Lung (tissue), 17 donors: ENCODE measurements at places on chromosomes 1 and 21. TPM values are rescaled to one million over a fixed set of nuclear protein-coding genes. Genes with fewer than 3 reads are reported as not detected.

DNA sequence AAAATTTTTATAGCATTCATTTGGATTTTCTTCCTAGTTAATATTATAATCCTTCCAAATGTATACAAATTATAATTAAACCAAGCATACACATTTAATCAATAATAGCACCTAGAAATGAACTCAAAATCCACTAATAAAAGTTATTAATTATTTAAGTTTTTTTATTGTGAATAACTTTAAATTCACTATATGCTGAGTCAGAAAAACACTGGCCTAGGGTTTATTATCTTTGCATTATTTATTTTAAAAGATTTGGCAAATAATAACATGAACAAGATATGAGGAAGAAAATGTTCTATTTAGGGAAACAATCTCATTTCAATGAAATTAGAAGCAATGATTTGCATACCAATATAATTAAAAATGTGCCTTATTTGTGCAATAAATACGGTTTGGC is 951.5 kb downstream of the KCNT2 start:
- H3K27ac ChIP-seq = no peak overlapping the region
- no peaks in the 10 kb centered on the region for H3K36me3 ChIP-seq
- H3K4me1 ChIP-seq = no peaks in the 10 kb centered on the region
- no peak for DNase-seq

DNA sequence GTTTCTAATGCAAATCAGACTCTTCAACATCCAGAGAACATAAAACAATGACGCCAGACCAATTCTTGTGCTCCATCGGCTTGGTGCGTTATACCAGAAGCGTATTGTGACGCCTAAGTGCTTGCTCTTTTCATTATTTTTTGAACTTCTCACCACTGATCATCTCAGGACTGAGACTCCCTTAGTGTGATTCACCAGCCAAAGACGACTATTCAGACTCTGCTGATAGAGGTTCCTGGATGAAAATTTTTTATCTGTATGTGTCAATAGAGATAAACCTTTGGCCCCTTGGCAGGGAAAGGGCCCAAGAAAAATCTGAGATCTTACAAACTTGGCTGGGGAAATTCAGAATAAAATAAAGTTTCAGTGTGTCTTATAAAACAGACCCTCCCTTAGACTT is 856 bp upstream of the GREM2 start:
- H3K4me1 ChIP-seq = no peaks in the 10 kb centered on the region
- no peaks in the 10 kb centered on the region for H3K36me3 ChIP-seq
- no peak overlapping the region for H3K27ac ChIP-seq
- H3K4me3 ChIP-seq = no peak overlapping the region

DNA sequence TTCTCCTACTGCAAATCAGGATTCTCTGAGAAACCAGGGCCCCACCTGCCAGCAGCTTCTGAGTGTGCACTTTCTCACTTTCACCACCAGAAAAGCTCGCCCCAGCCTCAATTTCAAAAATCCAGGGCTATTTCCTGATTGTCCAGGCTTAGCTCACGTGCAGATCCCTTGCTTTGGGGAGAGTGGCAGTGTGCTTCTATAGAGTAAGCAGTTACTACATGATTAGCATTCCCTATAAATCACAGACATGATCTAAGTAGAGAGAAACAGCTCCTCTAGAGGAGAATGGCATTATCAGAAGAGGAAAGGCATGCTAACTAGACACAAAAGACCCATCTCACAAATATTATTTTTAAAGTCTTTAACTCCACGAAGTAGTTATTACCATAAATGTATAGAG is 456.0 kb upstream of the PKN2 start:
- H3K4me3 ChIP-seq = no peak overlapping the region
- H3K27ac ChIP-seq = no peak overlapping the region
- no peaks in the 10 kb centered on the region for H3K4me1 ChIP-seq
- H3K36me3 ChIP-seq = no peaks in the 10 kb centered on the region

- peaks cover 3% of the 10 kb centered on the region for H3K4me1 ChIP-seq
- H3K27me3 ChIP-seq = no peaks in the 10 kb centered on the region
- no peak for DNase-seq
- H3K4me3 ChIP-seq = no peak overlapping the region
Observed at GRCh38 chr1:100832694-100833428, 61.8 kb downstream of the EXTL2 start.

DNA sequence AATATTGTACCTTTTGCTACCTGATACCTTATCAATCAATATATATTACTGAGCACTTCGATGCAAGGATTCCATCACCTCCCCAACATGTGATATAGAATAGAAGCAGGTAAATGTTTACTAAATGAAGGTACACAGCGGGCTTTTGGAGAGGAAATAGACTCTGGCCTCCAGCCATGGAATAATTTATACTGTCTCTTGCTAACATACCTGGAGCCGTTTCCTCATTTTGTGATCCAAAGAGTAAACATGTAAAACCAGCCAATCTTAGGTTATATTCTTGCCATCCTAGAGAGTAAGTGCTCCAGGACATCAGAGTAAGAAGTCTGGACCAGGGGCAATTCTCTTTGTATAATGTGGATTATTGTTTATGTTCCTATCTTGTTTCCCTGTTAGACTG is 39.4 kb downstream of the NDUFS5 start:
- no peak overlapping the region for H3K4me3 ChIP-seq
- H3K4me1 ChIP-seq = no peaks in the 10 kb centered on the region
- H3K27me3 ChIP-seq = no peaks in the 10 kb centered on the region
- H3K36me3 ChIP-seq = no peaks in the 10 kb centered on the region
- H3K27ac ChIP-seq = no peak overlapping the region

DNA sequence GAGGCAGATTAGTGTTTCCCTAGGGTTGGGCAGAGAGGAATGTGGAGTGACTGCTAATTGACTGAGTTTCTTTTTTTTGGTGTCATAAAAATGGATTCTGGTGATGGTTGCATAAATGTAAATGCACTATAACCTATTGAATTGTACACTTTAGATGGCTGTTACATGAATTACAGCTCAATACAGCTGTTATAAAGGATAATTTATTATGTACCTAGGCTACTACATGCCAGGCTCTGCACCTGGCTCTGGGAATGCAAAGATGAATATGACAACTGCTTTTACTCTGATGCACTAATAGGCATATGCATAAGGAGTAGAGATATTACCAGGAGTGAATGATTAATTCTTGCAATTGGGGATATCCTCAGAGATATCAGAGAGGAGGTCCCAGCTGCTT is 345.3 kb downstream of the PTBP2 start:
- no peaks in the 10 kb centered on the region for H3K36me3 ChIP-seq
- H3K27me3 ChIP-seq = no peaks in the 10 kb centered on the region
- no peak overlapping the region for H3K4me3 ChIP-seq
- no peak for DNase-seq
- H3K4me1 ChIP-seq = no peaks in the 10 kb centered on the region

GRCh38 chr1:8004803-8005573 is 21.1 kb downstream of the ERRFI1 start:
- H3K36me3 ChIP-seq = no peaks in the 10 kb centered on the region
- H3K4me1 ChIP-seq = peaks cover 9% of the 10 kb centered on the region
- H3K4me3 ChIP-seq = no peak overlapping the region
- H3K27ac ChIP-seq = peak overlapping the region; percentile 87

GRCh38 chr1:231770506-231771175 is 144.1 kb downstream of the DISC1 start:
- no peaks in the 10 kb centered on the region for H3K27me3 ChIP-seq
- no peak overlapping the region for H3K4me3 ChIP-seq
- no peak overlapping the region for H3K27ac ChIP-seq
- DNase-seq = no peak

GRCh38 chr1:2360588-2361364 is 30.6 kb downstream of the MORN1 start:
- H3K27ac ChIP-seq = no peak overlapping the region
- no peaks in the 10 kb centered on the region for H3K27me3 ChIP-seq
- H3K4me1 ChIP-seq = no peaks in the 10 kb centered on the region

- no peaks in the 10 kb centered on the region for H3K36me3 ChIP-seq
- DNase-seq = no peak
- no peak overlapping the region for H3K27ac ChIP-seq
- no peaks in the 10 kb centered on the region for H3K4me1 ChIP-seq
Observed at GRCh38 chr1:160371756-160372155, 4.9 kb downstream of the NHLH1 start.

DNA sequence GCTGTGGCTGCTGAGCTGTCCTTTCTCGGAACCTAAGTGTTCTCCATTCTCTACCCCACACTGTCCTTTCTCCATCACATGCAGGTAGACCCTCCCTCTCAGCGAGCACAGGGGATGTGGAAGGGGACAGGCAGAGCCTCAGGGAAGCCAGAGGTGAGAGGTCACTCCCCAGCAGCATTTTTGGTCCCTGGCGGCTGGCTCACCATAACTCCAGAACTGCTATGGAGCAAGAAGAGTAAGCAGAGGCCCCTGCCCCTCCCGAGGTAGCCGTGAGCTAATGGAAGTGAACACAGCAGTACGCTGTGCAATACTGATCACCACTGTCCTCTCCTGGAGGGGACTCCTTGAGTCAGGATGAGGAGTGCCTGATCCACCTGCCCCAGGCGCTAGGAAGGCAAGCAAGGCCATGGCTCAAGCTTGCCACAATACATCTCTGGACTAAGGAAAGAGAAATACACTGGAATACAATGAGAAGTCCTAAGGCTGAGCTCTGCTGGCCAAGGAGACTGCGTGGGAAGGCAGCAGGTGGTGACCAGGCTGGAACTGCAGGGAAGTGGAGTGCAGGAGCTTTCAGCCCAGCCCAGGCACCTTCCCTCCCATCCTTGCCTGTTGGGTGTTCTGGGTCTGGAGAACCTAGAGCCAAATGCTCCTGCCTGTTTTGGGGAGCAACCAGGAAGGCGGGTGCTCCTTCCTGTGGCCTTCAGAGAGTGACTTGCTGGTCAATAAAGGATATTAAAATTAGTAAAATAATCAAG is 96.2 kb downstream of the LAMC2 start:
- DNase-seq = no peak
- no peaks in the 10 kb centered on the region for H3K27me3 ChIP-seq
- H3K36me3 ChIP-seq = no peaks in the 10 kb centered on the region
- H3K4me1 ChIP-seq = no peaks in the 10 kb centered on the region
- no peak overlapping the region for H3K4me3 ChIP-seq
- peak overlapping the region; percentile 35 for H3K27ac ChIP-seq

DNA sequence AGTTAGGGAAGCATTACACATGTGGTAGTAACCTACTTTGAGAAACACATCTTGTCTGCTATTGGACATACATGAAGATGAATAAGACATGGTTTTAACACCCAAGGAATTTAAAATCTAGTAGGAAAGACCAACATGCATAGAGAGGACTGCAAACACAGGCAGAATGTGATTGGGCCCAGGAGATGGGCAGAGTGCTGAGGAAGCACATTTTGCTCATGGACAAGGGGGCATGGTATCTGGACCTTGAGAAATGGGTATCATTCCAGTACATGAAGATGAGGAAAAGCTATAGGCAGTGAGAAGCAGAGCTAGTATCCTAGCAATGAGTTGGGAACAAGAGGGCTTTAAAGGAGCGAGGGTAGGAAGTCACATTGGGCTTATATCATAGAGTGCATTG is 142.7 kb downstream of the SPATA46 start:
- H3K27me3 ChIP-seq = no peaks in the 10 kb centered on the region
- DNase-seq = no peak
- H3K4me3 ChIP-seq = no peak overlapping the region
- H3K4me1 ChIP-seq = no peaks in the 10 kb centered on the region
- no peak overlapping the region for H3K27ac ChIP-seq

- no peaks in the 10 kb centered on the region for H3K4me1 ChIP-seq
- H3K4me3 ChIP-seq = no peak overlapping the region
- H3K27ac ChIP-seq = peak overlapping the region; percentile 7
- no peaks in the 10 kb centered on the region for H3K36me3 ChIP-seq
- H3K27me3 ChIP-seq = peaks cover 75% of the 10 kb centered on the region
Observed at GRCh38 chr1:170661646-170662411, 2.1 kb upstream of the PRRX1 start.

DNA sequence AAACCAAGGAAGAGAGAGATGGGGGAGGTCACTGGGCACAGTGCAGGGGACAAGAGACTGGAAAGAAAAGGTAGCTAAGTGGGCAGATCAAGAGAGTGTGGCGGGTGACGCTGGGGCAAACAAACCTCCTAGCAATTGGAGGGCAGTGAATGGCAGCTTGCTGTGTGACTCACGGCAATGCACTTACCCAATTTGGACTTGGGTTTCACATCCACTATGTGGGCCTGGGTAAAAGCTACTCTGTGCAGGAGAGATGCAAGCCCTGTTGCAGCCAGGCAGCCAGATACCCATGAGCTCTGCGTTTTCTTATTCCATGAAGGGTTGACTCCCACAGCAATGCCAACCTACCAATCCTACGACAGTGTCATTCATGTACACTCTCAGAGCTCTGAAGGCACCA is 9.5 kb downstream of the PLXNA2 start:
- H3K27ac ChIP-seq = peak overlapping the region; percentile 55
- H3K4me3 ChIP-seq = no peak overlapping the region
- H3K36me3 ChIP-seq = peaks cover 6% of the 10 kb centered on the region
- H3K4me1 ChIP-seq = peaks cover 50% of the 10 kb centered on the region
- no peak for DNase-seq

GRCh38 chr1:248625971-248626370 is 8.9 kb downstream of the OR2T11 start:
- H3K27me3 ChIP-seq = no peaks in the 10 kb centered on the region
- H3K36me3 ChIP-seq = no peaks in the 10 kb centered on the region
- H3K27ac ChIP-seq = no peak overlapping the region
- DNase-seq = no peak

- no peak overlapping the region for H3K27ac ChIP-seq
- H3K27me3 ChIP-seq = no peaks in the 10 kb centered on the region
- H3K4me1 ChIP-seq = peaks cover 3% of the 10 kb centered on the region
- no peak for DNase-seq
Observed at GRCh38 chr1:156167536-156167935, 14.2 kb downstream of the SEMA4A start.

DNA sequence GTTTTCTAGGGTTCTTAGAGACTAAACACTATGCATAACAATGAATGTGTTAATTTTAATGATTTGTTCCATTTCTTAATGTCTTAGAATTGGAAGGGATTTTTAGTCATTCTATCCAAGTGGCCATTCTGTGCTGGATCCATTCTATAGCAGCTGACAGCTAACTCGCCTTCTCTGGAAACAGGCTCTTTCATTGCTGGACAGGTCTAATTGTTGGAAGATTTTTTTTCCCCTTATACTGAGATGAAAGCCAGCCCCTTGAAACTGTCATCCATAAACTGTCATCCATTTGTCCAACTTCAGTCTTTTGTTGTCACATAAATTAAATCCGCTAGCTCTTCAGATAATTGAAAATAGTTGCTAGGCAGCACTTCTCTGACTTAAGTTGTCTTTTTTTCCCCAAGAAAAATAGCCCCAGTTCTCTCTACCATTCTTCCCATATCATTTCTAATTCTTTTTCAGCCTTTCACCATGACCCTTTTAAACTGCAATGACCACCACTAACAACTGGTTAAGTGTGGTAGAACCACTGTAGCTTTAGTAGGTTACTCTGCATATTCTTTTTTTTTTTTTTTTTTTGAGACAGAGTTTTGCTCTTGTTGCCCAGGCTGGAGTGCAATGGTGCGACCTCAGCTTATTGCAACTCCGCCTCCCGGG is 19.7 kb downstream of the AK4 start:
- H3K27ac ChIP-seq = no peak overlapping the region
- H3K36me3 ChIP-seq = no peaks in the 10 kb centered on the region
- H3K4me1 ChIP-seq = no peaks in the 10 kb centered on the region
- H3K4me3 ChIP-seq = no peak overlapping the region
- no peaks in the 10 kb centered on the region for H3K27me3 ChIP-seq

The CRNN gene
- total RNA-seq = not detected

The BSND gene
- total RNA-seq = not detected

The CD244 gene
- total RNA-seq = 1.5 TPM

The CNST gene
- 37.3 TPM for total RNA-seq

The ALPL gene
- 38.6 TPM for total RNA-seq

The CFHR5 gene
- not detected for total RNA-seq

The CFHR1 gene
- total RNA-seq = 0.82 TPM

The NKAIN1 gene
- not detected for total RNA-seq
